ENCODE measurements at places on chromosomes 2 and 18. TPM values are rescaled to one million over a fixed set of nuclear protein-coding genes. Genes with fewer than 3 reads are reported as not detected.

Gene SERPINB11
- not detected for total RNA-seq

Gene COL3A1
- 303 TPM for total RNA-seq

Gene VWC2L
- 4.3 TPM for total RNA-seq

Gene EXOC6B
- 76.9 TPM for total RNA-seq

Gene MSH2
- 74.9 TPM for total RNA-seq

Gene CUL3
- 104 TPM for total RNA-seq

Gene RMC1
- total RNA-seq: 29.4 TPM

Gene KCNIP3
- total RNA-seq: 20.8 TPM

Gene CAPN14
- total RNA-seq: 2.8 TPM

Gene VAMP8
- 1.6 TPM for total RNA-seq

Gene SEPTIN10
- total RNA-seq: 46.1 TPM

Gene IL36A
- total RNA-seq: not detected

Gene DLX1
- not detected for total RNA-seq

Gene GULP1
- total RNA-seq: 70.8 TPM

Gene CAD
- total RNA-seq: 23.7 TPM

Gene STARD6
- total RNA-seq: not detected

Gene LCT
- total RNA-seq: 0.09 TPM

Gene ARMC9
- total RNA-seq: 27.7 TPM
